Testis (tissue), 5 donors: ENCODE measurements at places on chromosomes 7 and 10.

GRCh38 chr10:76352300-76352699 is 920.9 kb downstream of the LRMDA start:
- DNase-seq, result no peak
- no peaks in the 10 kb centered on the region for H3K36me3 ChIP-seq
- no peaks in the 10 kb centered on the region for H3K27me3 ChIP-seq
- no peak overlapping the region for H3K4me3 ChIP-seq
- H3K27ac ChIP-seq, result no peak overlapping the region
- H3K4me1 ChIP-seq, result no peaks in the 10 kb centered on the region

DNA sequence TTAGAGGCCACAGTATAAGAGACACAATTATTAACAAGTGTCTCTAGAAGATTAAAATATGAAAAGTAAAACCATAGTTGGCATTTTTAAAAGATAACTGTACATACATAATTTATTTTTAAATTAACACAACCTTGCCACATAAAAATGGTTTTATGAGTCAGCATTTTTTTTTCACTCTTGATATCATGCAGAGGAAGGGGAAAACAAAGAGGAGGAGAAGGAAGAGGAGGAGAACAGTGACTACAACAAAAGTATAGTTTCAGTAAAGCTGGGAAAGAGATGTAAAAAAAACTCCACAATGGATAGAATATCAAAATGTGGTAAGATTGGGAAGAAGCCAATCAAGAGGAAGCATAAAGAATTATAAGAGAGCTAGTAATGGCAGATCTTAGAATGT is 34.0 kb downstream of the CH25H start:
- H3K4me1 ChIP-seq, result no peaks in the 10 kb centered on the region
- no peak overlapping the region for H3K4me3 ChIP-seq
- H3K27ac ChIP-seq, result no peak overlapping the region
- H3K27me3 ChIP-seq, result no peaks in the 10 kb centered on the region
- DNase-seq, result no peak
- H3K36me3 ChIP-seq, result no peaks in the 10 kb centered on the region

DNA sequence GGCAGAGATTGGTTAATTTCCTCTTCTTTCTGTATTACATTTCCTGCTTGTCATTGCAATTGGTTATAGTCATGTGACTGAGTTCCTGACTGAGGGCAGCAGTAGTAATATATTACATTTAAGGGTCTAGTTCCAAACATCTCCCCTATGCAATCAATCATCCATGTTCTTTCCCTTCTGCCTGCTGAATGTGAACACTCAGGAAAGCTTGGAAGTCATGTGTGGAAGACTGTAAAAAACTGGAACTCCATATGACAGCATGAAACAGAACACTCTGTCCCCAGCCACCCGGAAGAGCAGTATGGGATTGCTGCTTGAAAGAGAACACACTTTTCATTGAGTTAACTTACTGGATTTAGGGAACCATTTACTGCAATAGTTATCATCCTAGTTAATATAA is 459.7 kb upstream of the SEMA3A start:
- H3K27me3 ChIP-seq, result no peaks in the 10 kb centered on the region
- no peak overlapping the region for H3K27ac ChIP-seq
- no peaks in the 10 kb centered on the region for H3K4me1 ChIP-seq

- no peak overlapping the region for H3K27ac ChIP-seq
- DNase-seq, result no peak
- no peaks in the 10 kb centered on the region for H3K4me1 ChIP-seq
- H3K27me3 ChIP-seq, result no peaks in the 10 kb centered on the region
- H3K4me3 ChIP-seq, result no peak overlapping the region
- H3K36me3 ChIP-seq, result no peaks in the 10 kb centered on the region
Measured at GRCh38 chr10:25556457-25556856, 377.6 kb upstream of the MYO3A start.

GRCh38 chr10:77702166-77702565 is 64.6 kb upstream of the KCNMA1 start:
- H3K4me3 ChIP-seq, result no peak overlapping the region
- no peak overlapping the region for H3K27ac ChIP-seq
- no peaks in the 10 kb centered on the region for H3K27me3 ChIP-seq
- DNase-seq, result peak; percentile 32
- no peaks in the 10 kb centered on the region for H3K4me1 ChIP-seq

- no peaks in the 10 kb centered on the region for H3K36me3 ChIP-seq
- no peak overlapping the region for H3K27ac ChIP-seq
- no peak overlapping the region for H3K4me3 ChIP-seq
- H3K4me1 ChIP-seq, result no peaks in the 10 kb centered on the region
- DNase-seq, result no peak
- no peaks in the 10 kb centered on the region for H3K27me3 ChIP-seq
Measured at GRCh38 chr7:69208276-69208675, 390.0 kb upstream of the AUTS2 start.

DNA sequence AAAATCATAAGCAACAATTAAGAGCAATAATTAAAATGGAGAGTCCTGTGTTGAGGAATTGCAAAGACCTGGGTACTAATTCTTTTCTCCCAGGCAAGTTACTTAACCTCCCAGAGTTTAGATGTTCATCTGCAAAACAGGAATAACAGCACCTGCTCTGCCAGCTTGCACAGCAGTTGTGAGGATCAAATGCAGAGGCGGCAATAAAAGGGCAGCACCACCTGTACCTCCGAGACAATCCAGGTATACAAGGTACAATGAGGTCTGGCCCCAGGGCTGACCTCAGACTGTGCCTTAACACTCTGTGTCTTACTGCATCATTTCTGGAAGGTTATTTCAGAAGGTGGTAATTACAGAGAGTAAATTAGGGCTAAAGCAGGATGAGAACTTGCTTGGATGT is 14.5 kb upstream of the FAM204A start:
- no peak for DNase-seq
- H3K4me1 ChIP-seq, result no peaks in the 10 kb centered on the region
- H3K36me3 ChIP-seq, result no peaks in the 10 kb centered on the region
- H3K27ac ChIP-seq, result no peak overlapping the region
- H3K4me3 ChIP-seq, result no peak overlapping the region

DNA sequence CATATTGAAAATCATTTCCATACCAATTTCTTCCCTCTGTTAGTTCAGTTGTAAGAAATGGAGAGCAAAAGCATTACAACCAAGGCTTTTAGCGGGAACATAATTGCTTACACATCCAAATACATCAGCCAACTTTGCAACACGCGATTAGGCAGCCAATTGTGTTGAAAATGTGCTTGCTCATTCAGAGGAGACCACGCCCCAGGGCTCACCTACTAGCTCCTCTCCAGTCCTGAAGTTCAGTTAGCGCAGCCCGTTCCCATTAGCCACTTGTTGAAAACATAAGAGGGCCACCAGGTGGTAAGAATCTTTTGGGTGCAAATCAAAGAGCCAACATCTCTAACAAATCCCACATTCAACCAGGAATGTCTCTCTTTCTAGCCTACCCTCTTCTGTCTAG is 213.2 kb upstream of the MDFIC start:
- H3K4me3 ChIP-seq, result no peak overlapping the region
- no peak overlapping the region for H3K27ac ChIP-seq
- no peaks in the 10 kb centered on the region for H3K36me3 ChIP-seq
